ENCODE measurements at places on chromosomes 13 and 19.

DNA sequence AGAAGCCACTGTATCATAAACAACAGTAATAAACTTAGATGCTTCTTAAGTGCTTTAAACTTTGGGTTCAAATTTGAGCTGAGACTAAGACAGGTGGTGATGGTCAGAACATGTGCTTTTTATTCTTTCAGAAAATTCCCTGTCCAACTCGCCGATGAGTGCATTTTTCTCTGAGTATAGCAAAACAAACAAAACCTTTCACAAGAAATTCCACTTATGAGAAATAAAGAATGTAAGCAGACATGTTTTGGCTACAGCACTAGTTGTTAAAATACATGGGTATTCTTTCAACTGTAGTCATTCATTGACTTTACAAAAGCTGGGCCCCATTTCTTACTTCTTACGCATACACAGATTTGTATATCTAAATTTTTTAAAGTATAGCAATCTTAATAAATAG is 125.6 kb downstream of the SPRY2 start:
- DNase-seq = no peak

DNA sequence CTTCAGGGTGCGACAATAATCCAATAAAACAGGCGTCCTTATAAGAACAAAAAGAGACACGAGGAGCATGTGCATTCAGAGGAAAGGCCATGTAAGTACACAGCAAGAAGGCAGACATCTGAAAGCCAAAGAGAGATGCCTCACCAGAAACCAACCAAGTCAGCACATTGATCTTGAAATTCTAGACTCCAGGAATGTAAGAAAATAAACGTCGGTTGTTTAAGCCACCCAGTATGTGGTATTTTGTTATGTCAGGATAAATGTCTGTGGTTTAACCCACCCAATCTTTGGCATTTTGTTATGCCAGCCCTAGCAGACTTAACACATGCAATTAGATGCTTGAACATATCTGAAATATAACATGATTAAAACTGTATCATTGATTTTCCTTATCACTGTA is 452.0 kb downstream of the SLITRK6 start:
- DNase-seq = no peak

GRCh38 chr19:18951721-18952281 is 10.8 kb upstream of the HOMER3 start:
- DNase-seq = no peak

- DNase-seq = no peak
These were observed 103.2 kb upstream of the VSTM2B start for GRCh38 chr19:29422486-29423085.

DNA sequence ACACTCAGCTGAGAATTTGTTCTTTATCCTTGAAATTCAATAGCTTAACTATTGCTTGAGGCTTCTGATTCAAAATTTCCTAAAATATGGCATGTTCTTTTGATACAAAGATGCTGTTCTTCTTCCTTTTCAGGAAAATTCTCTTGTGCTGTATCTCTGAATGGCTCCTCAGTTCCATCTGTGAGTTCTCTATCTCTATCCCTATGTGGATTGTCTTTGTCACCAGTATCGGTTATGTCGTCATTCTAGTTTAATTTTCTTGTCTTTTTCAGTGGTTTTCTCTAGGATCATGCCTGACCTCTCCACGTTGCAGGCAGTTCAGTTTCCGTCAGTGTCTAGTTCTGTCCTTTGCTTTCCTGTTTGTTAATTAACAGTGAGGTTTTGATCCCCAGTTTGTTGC is 104.6 kb upstream of the GJB6 start:
- no peak for DNase-seq

GRCh38 chr13:78033509-78033908 is 114.9 kb upstream of the EDNRB start:
- no peak for DNase-seq

GRCh38 chr13:93529961-93530360 is 303.4 kb downstream of the GPC6 start:
- no peak for DNase-seq

GRCh38 chr19:36027696-36028095 is 5.0 kb downstream of the CLIP3 start:
- DNase-seq = no peak

DNA sequence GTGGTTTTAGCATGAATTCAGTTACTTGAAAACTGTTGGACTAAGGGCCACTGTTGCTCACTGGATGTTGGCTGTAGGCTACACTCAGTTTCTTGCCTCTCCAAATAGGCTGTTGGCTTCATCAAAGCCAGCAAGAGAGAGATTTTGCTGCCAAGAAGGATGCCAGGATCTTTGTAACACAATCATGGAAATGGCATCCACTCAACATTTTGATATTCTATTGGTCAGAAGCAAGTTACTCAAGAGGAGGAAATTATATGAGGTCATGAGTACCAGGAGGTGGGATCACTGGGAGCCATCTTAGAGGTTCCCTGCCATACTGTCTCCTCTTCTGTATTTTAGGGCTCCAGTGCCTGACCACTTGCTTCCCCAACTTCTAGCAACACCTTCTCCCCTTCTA is 30.6 kb downstream of the SYDE1 start:
- no peak for DNase-seq

- no peak for DNase-seq
These were observed 1.7 kb downstream of the SCGB2B2 start for GRCh38 chr19:34675250-34675649.

DNA sequence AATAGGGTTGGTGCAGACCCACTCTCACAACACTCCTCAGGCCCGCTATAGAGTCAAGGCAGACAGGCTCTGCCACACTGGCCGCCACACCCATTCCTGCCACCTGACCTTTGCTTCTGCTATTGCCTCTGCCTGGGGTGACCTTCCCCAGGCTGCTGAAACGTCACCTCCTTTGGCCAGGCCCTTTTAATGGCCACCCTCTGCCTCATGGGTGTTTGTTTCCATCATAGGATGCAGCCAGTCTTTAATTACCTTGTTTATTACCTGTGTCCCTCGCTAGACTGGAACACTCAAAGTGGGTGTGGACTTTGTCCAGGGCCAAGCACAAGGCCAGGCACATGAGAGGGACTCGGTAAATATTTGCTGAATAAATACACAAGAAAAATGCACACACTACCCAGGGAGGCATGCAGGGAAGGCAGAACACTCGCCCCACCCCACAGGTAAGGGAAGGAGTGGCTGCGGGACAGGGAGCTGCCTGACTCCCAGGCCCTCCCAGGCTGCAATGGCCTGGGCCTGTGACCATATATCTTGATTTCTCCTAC is 3.2 kb downstream of the LSM4 start:
- no peak for DNase-seq

DNA sequence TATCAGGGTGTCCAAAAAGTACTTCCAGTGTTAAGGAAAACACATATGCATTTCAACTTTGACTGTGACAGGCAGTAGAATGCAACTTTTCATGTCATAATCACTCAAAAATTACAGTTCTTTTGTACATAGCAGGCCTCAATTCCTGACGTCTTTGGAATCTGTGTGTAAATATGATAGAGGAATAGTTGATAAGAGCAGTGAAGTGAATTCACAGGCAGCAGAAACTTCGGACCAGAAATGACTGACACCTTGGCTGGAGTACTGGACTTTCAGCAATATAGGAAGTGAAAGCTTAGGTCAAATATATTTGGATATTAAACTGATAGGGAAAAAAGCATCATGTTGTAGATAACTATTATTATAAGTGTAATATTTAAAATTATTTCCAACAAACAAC is 1741.2 kb upstream of the PCDH20 start:
- DNase-seq = no peak

DNA sequence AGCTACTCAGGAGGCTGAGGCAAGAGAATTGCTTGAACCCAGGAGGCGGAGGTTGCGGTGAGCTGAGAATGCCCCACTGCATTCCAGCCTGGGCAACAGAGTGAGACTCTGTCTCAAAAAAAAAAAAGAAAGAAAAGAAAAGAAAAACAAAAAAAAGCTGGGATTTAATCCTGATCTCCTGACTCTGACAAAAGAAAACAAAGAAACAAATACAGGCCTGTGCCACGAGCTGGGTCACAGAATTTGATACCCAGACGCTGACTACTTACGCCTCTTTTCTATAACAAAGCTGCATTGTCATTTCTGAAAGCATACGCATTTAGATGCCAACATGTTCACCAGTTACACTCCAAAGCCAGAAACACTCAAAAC is 18.2 kb upstream of the GTF2F2 start:
- no peak for DNase-seq

GRCh38 chr19:38945562-38946228 is 15.0 kb downstream of the MRPS12 start:
- no peak for DNase-seq

DNA sequence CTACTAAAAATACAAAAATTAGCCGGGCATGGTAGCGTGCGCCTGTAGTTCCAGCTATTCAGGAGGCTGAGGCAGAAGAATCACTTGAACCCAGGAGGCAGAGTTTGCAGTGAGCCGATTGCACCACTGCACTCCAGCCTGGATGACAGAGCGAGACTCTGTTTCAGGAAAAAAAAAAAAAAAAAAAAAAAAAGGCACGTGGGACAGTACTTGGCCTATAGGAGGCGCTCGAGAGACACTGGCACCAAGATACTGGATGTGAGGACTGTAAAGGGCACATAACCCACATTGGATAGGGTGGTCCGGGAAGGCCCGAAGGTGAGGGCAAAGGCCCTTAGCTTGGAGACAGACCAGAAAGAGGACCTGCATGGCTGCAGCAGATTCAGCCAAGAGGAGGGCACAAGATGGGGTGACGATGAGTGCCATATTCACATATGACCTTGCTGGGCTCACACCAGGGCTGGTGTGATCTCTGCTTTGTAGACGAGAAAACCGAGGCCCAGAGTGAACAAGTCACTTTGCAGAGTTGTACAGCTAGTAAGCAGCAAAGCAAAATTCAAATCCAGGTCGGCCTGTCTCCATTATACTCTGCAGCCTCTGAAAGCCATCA is 89.4 kb downstream of the DPF1 start:
- peak; percentile 6 for DNase-seq

GRCh38 chr13:100100115-100100879 is 11.4 kb downstream of the PCCA start:
- DNase-seq = no peak

DNA sequence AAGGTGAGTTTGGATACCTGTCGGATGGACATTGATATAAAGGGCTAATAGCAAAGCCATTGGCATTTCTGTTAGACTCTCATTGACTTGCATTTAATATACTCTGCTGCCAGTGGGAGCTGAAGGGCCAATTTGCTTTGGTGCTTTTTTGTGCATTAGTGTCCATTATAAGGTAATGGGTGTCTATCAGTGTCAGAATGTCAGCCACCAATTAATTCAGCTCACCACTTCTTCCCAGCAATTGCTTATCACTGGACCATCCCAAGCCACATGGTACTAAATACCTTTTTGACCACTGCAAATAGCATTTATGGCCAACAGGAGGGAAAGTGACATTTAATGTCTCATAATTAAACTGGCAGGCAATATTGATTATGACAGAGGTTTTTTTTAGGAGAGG is 317.8 kb downstream of the TEX29 start:
- DNase-seq = no peak

DNA sequence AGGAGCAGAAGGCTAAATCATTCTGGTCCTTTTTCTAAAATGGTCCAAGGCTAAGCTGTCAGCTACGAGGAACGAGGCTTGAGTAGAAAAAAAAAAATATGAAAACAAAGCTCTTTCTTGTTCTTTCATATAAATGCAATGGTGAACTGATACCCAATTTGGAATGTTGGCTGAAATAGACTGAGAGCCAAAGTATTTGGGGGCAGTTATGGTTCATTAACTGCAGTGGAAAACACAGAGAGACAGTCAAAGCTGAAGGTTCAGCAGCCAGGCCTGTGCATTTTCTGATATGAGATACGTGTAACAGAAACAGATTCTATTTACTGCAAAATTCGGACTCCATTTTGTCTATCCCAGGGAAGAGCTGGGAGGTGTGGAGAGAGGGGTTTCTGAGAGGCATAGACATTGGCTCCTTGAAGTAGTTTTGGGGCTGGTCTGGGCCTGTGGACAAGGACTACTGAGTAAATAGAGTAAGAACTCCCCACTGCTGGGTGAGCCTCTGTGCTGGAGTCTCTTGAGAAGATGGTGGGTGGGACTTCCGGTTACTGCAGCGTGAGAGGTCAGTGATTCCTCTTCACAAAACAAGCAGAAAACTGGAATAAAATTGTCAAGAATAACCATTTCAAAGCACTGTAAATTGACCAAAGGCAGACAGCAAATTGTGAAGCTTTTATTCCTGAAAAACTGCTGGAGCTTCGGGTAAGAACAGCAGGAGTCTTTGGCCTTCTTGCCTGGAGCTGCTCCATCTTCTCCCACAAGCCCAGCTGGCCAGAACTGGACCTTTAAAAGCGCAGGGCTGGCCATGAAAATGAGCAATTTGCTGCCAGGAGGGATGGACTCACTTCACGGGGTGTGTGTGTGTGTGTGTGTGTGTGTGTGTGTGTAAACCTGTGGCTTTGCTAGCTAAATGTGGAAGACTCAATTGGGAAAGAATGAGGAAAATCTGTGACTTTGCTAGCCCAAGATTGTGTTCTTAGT is 43.1 kb upstream of the CNMD start:
- no peak for DNase-seq

DNA sequence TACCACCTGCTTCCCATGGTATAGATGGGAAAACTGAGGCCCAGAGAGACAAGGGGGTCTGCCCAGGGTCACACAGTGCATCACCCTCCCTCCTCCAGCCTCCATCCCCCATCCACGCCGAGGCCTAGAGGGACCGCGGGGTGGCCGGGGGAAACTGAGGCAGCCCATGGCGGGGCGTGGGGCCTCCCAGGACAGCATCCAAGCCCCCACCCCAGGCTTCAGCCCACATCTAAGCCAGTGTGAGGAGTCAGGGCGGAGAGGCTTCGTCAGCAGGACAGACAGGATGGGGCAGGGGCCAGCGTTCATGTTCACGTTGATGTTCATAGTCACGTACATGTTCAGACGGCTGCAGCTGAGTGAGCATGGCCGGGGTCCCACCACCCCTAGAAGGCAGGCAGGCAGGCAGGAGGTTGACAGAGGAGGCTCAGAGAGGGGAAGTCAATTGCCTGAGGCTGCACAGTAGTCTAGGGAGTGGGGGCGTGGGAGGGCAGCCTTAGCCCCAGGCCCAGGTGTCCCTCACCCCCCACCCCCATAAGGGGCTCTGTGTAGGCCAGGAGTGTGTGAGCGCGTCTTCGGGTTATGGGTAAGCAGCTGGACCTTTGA is 23.3 kb downstream of the SMIM24 start:
- no peak for DNase-seq

DNA sequence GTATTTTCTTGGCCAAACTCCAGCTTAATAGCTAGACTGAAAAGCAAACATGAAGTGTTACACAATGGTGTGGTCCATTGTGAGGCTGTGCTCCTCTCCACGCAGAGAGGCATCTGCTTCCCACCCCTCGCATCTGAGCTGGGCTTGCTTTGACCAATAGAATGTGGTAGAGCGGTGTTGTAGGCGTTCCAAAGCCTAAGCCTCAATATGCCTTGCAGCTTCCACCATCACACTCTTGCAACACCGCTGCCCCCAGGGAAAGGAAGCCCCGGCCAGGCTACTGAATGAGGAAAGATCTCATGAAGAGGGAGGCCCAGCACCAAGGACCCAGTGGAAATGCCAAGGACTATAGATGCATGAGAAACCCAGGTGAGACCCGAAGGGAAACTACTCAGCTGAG is 9.4 kb downstream of the FLT1 start:
- DNase-seq = no peak

GRCh38 chr13:27011661-27012060 is 159.9 kb downstream of the USP12 start:
- no peak for DNase-seq

GRCh38 chr13:66576381-66576780 is 653.8 kb downstream of the PCDH9 start:
- DNase-seq = no peak

- DNase-seq = no peak
These were observed 35.1 kb downstream of the RNF6 start for GRCh38 chr13:26186995-26187394.

GRCh38 chr13:86403181-86403580 is 604.0 kb upstream of the SLITRK6 start:
- no peak for DNase-seq

All from stimulated activated naive CD4-positive, alpha-beta T cell treated with Interleukin-2 at 50 U/mL for 16 hours (primary cell).